ENCODE measurements at places on chromosomes 3 and 15. TPM values are rescaled to one million over a fixed set of nuclear protein-coding genes. Genes with fewer than 3 reads are reported as not detected.

The ABHD14A gene
- total RNA-seq, result 13.0 TPM

The ROBO1 gene
- total RNA-seq, result 67.0 TPM

The ST8SIA2 gene
- 2.2 TPM for total RNA-seq

The DYNLT2B gene
- 9.4 TPM for total RNA-seq

The CPN2 gene
- not detected for total RNA-seq

The GPR171 gene
- 0.63 TPM for total RNA-seq

The PLOD2 gene
- total RNA-seq, result 114 TPM

The MNS1 gene
- total RNA-seq, result 7.1 TPM

The ATP2B2 gene
- 0.53 TPM for total RNA-seq

DNA sequence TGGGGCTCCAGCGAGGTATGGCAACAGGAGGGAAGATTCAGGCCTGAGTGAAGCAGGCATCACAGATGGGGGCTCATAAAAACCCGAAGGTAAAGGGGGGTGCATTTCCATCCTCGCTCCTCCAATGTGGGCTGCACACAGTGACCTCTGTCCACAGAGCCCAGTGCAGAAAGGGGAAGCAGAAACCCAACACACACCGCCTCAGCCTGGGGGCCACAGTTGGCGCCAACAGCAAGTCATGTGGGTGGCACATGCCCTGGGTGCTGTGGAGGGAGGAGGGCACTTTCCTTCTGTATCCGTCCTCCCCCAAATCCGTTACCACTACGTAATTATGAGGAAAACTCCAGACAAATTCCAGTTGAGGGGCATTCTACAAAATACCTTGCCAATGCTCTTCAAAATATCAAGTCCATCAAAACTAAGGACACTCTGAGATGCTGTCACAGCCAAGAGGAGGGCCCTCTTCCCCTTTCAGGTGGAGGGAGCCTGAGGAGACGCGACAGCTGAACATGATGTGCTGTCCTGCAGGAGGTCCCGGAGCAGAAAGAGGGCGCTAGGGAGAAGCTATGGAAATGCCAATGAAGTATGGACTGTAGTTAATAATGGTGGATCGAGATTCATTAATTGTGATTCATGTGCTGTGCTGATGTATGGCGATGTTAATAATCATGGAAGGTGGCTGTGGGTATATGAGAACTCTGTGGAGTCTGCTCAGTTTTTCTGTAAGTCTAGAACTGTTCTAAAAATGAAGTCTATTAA is 16.4 kb downstream of the APBA2 start:
- DNase-seq, result no peak

- DNase-seq, result no peak
Measured at GRCh38 chr15:74399511-74400312, 32.3 kb upstream of the CYP11A1 start.

DNA sequence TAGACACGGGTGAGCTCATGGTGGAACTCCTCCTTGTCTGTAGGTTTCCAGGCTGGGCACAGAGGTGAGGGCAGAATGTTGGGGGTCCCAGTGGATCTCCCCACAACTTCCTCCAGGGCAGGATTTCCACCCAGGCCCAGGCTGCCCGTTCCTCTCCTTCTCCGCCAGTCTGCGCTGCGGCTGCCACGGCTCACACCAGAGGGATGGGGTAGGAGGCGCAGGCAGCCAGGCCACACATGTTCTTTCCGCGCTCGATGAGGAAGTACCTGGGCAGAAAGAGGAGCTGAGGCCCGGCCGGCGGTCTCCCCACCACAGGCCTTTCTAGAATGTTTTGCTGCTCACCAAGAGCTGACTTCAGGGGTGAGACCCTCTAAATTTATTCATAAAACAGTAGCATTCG is 22.9 kb downstream of the CTSH start:
- no peak for DNase-seq

GRCh38 chr3:46378426-46378942 is 7.7 kb downstream of the CCR5 start:
- DNase-seq, result no peak

DNA sequence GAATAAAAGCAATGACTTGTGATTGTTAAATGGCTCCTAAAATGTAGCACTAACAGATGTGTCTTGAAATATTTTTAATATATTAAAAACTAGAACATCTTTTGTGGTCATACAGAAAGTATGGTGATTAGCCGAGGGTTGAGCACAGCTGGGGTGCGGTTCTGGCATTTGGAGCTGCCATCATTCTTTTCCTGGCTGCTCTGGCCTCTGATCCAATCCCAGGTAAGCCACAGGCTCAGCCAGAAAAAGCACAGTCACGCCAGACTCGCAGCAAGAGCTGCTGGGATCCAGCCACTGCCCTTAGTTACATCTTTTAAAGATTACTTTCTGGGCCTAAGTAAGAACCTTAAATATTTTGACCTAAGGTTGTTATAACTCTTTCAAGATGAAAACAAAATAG is 196.8 kb downstream of the PLCL2 start:
- DNase-seq, result no peak

- no peak for DNase-seq
Measured at GRCh38 chr15:39640665-39641064, 59.8 kb downstream of the THBS1 start.

DNA sequence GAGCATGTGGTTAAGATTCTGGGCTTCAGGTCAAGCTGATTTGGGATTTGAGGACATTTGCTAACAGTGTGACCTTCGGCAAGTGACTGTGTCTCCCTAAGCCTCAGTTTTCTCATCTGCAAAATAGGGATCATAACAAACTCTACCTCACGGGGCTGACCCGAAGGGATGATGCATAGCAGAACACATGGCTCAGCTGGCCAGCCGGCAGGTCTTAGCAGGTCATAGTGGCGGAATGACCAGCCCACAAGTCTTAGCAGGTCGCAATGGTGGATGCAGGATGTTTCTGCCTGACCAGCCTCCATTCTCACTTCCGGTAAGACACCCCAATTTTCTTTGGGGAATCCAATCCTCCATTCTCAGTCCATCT is 63.3 kb downstream of the IQSEC1 start:
- no peak for DNase-seq

DNA sequence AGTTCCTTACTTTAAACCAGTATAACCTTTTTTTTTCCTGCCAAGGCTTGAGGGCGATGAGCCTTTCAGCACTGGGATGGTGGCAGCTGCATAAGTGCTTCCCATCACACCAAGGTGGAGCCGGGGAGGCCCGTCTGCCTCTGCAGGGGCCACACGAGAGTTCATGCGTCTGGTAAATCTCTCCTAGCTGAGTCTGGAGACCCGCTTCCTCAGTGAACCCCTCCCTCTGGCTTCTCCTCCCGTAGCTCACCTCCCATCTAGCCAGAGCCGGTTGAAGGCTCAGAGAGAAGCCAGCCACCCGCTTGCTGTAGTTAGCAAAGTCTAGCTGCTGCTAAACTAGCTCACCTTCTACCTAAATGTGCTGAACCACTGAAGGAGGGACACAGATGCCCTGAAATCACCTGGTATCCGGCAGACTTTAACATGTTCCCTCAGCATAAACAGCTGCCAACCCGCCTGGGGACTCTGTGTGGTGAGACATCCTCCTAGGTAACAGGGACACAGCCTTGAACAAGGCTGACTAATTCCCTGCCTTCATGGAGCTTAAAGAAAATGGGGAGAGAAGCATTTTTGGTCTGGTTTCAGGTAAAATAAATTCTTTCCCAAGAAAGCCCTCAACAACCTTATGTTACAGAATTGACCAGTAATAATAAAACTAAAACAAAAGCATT is 42.9 kb downstream of the RLBP1 start:
- DNase-seq, result no peak

- DNase-seq, result no peak
Measured at GRCh38 chr3:64216274-64217147, 8.8 kb downstream of the PRICKLE2 start.

GRCh38 chr15:99324082-99324620 is 72.9 kb downstream of the LRRC28 start:
- DNase-seq, result no peak

DNA sequence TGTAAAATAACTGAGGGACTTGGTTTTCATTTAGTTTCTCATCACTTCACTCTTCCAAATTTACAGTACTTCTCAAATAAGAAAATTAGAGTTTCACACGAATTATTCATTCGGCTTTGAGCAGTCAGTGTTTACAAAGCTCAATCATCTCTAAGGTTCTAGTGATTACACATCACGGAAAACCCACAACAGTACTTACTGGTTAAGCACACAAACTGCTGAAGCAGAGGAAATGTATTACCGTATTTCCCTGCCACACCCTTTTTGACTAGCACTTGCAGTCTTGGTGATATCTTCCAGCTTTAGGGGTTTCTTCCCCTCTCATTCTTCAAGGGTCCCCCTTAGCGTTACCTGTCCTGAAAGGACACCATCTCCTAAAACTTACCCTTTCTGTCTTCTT is 164.8 kb upstream of the CDIN1 start:
- DNase-seq, result no peak

DNA sequence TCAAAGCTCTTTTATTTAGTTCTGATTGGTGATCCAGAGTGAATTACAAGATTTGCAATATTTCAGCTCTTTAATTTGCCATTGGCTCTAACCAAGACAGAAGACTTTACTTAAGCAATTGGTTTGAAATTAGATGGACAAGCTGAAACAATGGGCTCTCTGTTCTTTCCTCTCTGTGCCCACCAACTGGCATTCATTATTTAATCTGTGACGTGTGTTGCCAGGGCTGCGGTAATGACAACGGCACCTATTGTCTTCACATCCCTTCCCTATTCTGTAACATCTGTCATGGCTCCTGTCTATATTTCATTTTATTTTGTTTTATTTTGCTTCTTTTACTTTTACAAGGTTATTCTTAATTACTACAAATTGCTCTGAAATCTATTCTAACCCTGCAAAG is 33.9 kb downstream of the PLD1 start:
- DNase-seq, result no peak

- DNase-seq, result no peak
Measured at GRCh38 chr3:120442975-120443517, 7.7 kb downstream of the FSTL1 start.

DNA sequence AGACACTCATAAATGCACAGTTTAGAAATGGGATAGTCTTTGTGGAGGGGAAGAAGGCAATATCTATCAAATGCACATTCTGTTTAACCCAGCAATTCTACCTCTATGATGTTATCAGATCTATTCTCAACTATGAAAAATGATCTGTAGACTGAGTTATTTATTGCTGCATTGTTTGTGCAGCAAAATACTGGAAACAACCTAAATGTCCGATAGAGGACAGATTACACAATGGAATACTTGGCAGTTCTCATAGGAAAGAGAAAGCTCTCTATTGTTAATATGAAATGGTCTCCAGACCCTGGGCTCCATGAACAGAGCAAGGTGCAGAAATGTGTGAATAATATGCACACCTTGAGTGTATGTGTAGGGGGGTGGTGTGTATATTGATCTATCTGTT is 49.0 kb upstream of the SELENOK start:
- DNase-seq, result no peak

DNA sequence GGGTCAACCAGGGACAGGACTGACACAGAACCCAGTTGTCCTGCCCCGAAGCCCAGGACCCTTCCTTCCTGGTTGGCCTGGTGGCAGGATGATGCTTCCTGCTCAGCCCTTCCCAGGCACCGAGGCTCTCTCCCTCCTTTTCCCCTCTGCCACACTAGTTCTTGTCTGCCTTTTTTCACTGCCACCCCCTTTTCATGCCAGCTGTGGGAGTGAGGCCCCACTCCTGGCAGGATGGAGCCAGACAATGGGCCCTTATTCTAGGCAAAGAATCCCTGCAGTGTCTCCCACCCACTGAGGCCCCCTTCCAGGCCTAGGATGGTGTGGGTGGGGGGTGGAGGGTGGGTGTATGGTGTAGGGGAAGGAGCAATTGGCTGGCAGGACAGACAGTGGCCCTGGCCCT is 1.1 kb upstream of the SCAMP5 start:
- no peak for DNase-seq

DNA sequence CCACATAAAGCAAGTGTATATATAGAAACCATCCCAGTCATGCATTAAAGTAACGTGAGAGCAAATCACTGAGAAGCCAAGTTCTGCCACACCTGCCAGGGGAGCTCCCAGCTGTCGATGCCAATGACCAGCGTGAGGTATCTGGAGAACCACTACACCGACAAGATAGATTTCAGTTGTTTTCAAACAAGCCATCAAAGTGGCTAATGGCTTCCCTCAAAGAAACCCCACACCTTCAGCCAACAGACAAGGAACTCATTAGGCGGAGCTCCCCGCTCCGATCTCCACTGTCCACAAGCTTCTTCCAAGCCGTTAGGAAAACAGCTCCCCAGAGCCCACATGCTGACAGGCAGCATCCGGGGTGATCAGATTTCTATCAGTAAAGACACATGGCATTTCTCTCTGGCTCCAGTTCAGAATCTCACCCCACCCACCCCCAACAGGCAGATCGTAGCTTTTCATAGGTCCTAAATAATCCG is 54.2 kb upstream of the SPATA12 start:
- DNase-seq, result no peak

DNA sequence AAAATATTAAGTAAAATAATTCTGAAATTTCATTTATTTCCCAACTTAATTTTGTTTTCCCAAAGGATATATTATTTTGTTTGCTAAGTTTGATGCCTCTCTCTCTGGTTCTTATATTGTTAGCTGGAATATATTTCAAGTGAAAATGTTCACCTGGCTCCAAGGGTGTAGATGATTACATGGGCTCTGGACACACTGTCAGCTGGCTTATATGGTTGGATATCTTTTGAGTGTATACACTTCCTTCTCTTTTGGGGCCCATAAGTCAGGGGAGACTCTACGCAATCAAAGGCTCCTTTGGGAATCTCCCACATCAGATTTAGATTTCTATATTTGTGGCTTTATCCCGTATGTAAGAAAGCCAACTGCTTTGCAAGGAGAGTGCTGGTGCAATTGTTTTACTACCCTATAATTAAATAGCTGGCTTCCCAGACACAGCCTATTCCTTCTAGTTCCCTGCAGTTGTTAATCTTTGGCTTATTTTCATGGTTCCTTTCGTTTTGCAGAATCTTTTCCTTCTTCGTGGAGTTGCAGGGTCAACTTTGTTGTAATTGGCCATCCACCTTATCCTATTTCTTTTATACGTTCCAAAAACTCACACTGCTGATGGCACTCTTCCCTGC is 225.7 kb downstream of the DPH6 start:
- DNase-seq, result no peak

GRCh38 chr3:161096771-161097367 is 8.3 kb downstream of the B3GALNT1 start:
- no peak for DNase-seq

DNA sequence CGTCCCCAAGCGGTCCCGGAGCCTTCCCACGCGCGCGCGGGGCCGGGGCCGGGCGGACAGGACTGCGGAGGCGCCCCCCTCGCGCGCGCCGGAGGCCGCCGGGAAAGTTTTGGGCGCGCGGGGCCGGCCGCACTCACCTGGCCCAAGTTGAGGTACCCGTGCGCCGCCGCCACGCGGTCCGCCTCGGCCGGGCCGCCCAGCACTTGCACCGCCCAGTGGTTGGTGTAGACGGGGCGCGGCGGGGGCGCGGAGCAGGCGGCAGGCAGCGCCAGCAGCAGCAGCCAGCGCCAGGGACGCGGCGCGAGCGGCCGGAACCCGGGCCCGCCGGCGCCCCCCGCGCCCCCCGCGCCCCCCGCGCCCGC is 289 bp downstream of the PCSK6 start:
- no peak for DNase-seq

- no peak for DNase-seq
Measured at GRCh38 chr3:23002836-23003732, 200.0 kb upstream of the UBE2E2 start.

Data from urinary bladder (tissue), 4 donors.